ENCODE measurements at places on chromosomes 4 and X.

DNA sequence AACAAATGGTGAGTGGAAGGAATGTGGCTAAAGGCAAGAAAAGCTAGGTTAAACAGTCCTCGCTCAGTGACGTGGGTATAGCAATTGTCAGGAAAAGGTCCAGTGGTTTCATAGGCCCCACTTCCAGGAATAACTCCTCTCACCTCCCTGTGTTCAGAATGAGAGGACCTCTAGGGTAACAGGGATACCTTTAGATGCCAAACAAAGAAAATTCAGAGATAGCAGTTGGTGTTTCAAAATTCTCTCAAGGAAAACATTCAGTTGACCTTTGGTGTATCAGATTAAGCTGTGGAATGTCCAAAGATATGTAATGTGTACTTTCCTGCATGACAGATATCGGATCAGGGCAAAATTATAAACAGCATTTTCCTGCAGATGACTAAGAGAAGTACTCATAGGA is 155.9 kb downstream of the ARHGAP6 start:
- DNase-seq, result no peak

GRCh38 chrX:118510111-118510510 is 14.5 kb downstream of the DOCK11 start:
- DNase-seq, result no peak

GRCh38 chrX:148552775-148553174 is 52.4 kb downstream of the AFF2 start:
- no peak for DNase-seq

DNA sequence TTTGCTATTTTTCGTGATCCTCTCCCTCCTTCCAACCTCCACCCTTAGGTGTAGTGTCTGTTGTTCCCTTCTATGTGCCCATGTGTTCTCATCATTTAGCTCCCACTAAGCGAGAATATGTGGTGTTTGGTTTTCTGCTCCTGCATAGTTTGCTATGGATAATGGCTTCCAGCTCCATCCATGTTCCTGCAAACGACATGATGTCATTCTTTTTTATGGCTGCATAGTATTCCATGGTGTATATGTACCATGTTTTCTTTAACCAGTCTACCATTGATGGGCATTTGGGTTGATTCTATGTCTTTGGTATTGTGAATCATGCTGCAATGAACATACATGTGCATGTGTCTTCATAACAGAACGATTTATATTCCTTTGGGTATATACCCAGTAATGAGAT is 102.7 kb downstream of the SEL1L3 start:
- DNase-seq, result no peak

DNA sequence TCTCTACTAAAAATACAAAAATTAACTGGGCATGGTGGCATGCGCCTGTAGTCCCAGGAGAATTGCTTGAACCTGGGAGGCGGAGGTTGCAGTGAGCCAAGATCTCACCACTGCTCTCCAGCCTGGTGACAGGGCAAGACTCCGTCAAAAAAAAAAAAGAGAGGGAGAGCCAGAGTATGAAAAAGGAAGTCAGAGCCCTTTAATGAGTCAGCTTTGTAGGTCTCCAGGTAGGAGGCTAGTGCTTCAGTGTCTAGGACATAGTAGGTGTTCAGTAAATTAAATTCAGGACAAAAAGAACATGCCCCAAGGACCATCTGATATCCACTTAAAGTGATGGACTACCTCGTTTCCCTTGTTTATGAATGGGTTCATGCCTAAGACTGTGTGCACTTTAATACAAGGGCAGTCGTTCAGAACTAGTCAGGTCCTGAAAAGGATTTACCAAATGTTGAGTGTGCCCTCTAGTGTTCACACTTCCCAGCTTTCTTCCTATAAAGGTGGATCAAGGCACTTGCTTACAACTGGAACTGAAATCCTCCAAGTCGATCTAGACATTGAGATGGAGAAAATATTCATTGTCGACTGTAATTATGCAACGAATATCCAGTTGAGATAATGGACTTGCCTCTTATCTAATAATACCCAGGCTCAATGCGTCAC is 29.0 kb downstream of the F9 start:
- peak; percentile 34 for DNase-seq

- no peak for DNase-seq
These were observed 5.1 kb downstream of the GRIPAP1 start for GRCh38 chrX:48996969-48997368.

- DNase-seq, result no peak
These were observed at the start of gene BTK for GRCh38 chrX:101385795-101386541. Gene BTK, minus strand, starts transcription at chrX:101386191. Its CDS starts 10,907 bp downstream, at chrX:101375284.

- DNase-seq, result no peak
These were observed 52.0 kb upstream of the ATOH1 start for GRCh38 chr4:93776386-93777080.

DNA sequence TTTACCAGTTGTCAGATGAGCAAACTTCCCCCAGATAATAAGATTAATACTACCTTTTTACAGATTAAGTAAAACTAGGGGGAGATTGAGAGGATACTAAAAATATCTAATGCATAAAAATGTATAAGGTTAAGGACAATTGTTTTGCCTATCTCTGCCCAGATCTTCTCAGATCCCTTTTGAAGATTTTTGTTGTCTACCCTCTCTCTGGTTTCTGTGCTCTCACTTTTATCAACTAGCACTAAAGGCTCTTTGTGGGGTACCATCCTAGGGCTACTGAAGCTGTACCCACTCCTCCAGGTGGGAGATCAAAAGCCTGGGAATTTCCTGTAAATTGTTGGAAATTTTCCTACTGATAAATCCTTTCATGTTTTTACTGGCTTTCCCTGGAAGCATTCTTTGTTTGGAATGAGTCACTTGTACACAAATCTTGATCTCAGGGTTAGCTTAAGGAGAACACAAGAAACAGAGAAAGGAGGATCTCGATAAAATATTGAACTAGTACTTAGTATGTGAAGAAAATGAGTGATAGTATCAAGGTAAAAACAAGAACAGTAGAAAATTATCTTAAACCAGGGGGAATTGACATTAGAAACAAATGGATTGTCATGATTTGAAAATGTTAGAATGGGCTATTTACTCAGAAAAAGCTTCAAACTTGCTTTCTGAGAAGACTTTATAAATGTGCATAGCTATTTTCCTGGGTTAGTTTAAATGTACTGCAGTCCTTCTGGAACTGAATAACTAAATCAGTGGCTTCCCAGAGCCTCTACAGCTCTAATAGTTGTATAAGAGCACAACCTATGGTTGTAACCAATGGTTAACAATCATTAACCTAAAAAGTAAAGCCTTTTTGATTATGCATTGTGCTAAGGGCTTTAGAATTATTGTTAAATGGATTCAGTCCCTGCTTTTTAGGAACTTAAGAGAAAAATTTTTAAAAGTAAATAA is 679.9 kb upstream of the MAGEB2 start:
- no peak for DNase-seq

DNA sequence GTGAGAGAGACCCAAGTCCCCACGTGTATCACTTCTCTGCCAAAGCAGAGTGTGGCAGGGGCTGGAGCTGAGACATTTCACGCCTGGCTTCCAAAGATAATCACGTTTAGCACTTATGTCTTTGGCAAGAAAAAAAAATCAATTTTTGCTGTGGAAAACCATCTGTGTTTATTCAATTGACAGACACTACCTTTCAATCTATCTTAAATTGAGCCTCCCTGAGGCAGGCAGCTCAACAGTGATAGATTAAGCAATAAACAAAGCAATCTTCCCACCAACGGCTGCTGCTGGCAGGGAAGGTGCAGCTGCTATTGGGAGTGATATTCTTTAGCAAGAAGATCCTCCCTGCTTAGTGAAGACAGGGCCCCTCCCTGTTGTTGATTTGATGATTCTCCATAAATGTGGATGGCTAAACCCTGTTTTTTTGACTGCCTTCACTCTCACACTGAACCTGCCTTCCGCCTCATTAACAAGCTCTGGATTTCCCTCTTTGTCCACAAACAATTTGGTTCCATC is 11.6 kb upstream of the MAGEB17 start:
- no peak for DNase-seq

DNA sequence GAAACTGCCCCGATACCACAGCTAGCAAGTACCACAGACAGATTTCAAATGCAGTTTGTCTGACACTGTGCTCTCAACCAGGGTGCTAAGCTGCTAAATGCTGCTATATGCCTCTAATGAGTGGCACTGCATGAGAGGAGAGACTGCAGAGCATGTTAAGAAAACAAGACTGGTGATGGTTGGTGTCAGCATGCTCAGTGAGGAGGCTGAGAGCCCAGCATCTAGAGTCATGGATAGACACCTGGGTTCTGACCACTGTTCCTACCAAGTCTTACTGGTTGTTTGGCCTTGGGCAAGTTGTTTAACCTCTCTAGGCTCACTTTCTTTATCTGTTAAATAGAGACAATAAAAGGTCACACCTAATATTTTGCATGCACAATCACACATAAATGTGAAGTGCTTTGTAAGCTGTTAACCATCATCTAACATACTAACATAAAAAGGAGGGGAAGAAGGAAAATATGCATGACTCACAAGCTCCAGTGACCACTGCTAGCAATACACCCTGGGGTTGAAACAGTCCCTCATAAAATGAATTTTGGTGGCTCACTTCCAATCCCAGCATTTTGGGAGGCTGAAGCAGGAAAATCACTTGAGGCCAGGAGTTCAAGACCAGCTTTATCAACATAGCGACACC is 20.7 kb downstream of the HHIP start:
- DNase-seq, result no peak

DNA sequence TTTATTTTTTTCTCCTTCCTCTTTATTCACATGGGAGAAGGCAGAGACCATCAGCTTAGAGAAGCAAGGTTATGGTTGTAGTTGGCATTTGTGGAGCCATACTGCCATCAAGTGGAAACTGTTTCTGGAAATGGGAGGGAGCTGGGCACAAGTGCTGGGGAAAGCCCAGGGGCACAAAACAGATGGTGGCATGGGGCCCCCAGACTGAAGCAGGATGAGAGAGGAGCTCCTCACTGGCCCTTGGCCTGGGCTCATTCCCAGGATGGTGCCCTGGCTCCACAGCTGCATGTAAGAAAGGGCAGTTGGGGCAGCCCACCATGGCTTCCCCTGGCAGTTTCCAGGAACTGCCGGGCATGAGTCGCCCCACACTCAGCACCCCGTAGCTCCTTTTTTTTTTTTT is 59.2 kb downstream of the NBDY start:
- no peak for DNase-seq

- peak; percentile 85 for DNase-seq
These were observed 154.4 kb downstream of the SHROOM3 start for GRCh38 chr4:76589402-76589801.

GRCh38 chr4:83558059-83558653 is 22.2 kb downstream of the GPAT3 start:
- peak; percentile 5 for DNase-seq

GRCh38 chr4:126727461-126727860 is 905.3 kb upstream of the INTU start:
- DNase-seq, result peak; percentile 17

DNA sequence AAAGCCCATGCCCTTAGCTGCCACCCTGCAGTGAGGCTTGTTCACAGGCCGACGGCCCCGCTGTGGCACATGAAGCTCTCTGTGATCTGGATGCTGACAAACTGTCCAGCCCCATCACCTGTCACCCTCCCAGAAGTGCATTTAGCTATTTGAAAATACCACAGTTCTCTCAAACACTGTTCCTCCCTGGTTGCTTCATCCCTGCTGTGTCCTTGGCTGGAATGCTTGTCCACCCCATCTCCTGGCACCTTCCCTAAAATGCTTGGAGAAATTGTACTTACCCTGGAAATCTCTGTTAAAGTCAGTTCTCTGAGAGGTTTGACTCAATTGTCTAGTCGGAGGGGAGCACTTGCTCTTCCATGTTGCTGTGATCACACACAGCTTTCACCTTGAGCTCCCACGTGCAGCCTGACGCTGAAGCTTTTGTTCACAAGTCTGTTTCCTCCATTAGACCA is 10.1 kb downstream of the SYNPO2 start:
- DNase-seq, result no peak

DNA sequence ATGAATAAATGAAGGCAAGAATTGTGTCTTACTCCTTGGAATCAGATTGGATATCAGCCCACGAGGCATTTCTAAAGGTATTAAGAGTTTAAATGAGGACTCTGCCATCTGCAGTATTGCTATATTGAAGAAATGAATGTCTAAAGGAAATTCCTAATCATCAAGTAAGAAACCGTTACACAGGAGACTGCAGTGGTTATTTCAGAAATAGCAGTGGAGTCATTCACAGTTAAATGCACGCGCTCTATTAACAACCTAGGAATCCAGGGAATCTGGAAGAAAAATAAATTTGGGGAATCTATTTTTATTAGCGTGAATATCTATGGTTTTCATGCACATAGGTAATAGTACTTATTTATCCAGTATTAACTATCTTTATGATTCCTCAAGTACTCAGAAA is 334.2 kb downstream of the TENM3 start:
- no peak for DNase-seq

DNA sequence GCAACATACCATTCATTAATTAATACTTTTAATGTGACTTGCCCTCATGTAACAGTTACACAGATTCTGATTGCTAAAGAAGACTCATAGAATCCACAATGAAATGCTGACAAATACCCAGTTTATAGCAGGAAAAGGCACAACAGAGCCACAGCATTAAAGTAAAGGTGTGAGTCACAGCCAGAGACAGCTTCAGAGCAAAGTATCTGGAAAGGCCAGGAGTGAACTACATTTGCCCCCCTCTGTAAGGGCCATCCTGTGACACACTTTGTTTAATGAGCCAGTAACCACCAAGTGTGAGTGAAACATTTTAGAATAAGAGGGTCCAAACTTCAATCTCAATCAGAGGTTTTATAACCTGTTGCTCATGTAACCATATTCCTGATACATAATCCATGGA is 133.8 kb upstream of the TACR3 start:
- DNase-seq, result no peak

DNA sequence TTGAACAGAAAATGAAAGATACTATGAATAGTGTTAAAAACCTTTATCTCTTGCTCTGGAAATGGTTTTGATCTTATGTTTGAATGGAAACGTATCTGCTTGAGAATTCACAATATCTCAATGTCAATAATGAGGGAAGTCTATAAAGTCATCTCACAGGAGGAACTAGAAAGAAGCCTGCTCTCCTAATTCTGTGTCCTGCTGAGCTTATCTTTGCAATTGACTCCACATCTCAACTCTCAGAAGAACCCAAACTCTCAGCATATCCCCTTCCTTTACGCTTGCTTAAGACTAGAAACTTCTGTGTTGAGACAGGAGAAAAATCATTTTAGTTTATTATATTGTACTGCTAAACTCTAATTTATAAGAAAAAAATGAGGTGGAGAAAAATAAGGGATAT is 8.3 kb upstream of the PF4V1 start:
- DNase-seq, result no peak

GRCh38 chrX:55111578-55112254 is 22.9 kb downstream of the PAGE2 start:
- DNase-seq, result no peak

GRCh38 chr4:126969360-126970235 is 663.2 kb upstream of the INTU start:
- no peak for DNase-seq

GRCh38 chr4:4694296-4694772 is 152.5 kb upstream of the STX18 start:
- peak; percentile 59 for DNase-seq

GRCh38 chr4:72768364-72768763 is 199.3 kb upstream of the ADAMTS3 start:
- no peak for DNase-seq

DNA sequence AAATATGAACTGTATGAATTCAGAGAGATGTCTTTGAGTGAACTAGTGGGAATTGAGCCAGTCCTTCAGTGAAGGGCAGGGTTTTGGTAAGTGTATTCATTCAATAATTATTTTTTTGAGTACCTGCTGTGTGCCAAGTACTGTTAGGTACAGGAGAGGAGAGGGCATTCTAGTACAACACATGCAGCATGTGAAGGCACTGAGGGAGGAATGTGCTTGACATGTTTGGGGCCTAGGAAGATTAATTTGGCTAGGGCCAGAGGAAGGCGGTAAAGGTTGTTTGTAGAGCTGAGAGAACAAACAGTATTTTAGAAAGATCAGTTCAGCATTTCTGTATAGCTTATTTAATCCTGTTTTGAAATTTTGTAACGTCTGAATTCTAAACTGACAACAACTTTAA is 27.8 kb downstream of the APOOL start:
- DNase-seq, result no peak

All from AG08395 (cell line).